Ascending aorta (tissue), 2 donors: ENCODE measurements at places on chromosomes 1 and 21. TPM values are rescaled to one million over a fixed set of nuclear protein-coding genes. Genes with fewer than 3 reads are reported as not detected.

GRCh38 chr1:65674522-65674921, 118.2 kb upstream of the PDE4B start:
- no peaks in the 10 kb centered on the region for H3K27me3 ChIP-seq
- no peak overlapping the region for H3K27ac ChIP-seq
- DNase-seq, result no peak
- no peak overlapping the region for H3K4me3 ChIP-seq

The TMEM200B gene
- total RNA-seq, result 18.5 TPM

- H3K4me3 ChIP-seq, result no peak overlapping the region
- no peak overlapping the region for H3K27ac ChIP-seq
- H3K27me3 ChIP-seq, result no peaks in the 10 kb centered on the region
- H3K36me3 ChIP-seq, result no peaks in the 10 kb centered on the region
These were observed 155.8 kb downstream of the TRABD2B start for GRCh38 chr1:47841356-47841755.

DNA sequence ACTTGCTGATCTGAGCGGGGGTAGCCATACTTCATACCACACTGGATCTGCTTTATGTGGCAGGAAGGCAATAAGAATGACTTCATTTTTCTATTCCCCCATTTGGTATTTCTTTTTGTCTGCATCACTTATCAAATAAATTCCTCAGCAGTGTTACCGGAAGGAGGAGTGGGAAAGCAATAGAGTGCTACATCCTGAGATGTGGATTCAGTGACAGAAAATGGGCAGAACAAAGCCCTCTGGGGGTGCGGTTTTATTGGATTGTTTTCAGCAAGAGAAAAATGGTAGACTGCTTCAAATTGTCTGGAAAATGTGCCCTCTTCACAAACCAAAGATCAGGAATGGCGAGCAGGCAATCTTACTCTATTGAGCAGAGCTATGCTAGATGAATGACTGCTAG, 751.9 kb upstream of the NEGR1 start:
- no peaks in the 10 kb centered on the region for H3K4me1 ChIP-seq
- H3K27ac ChIP-seq, result no peak overlapping the region
- no peaks in the 10 kb centered on the region for H3K36me3 ChIP-seq
- no peak overlapping the region for H3K4me3 ChIP-seq
- no peak for DNase-seq

GRCh38 chr1:234327577-234328164, 45.6 kb upstream of the COA6 start:
- H3K4me3 ChIP-seq, result no peak overlapping the region
- no peak for DNase-seq
- no peaks in the 10 kb centered on the region for H3K27me3 ChIP-seq
- no peaks in the 10 kb centered on the region for H3K4me1 ChIP-seq

DNA sequence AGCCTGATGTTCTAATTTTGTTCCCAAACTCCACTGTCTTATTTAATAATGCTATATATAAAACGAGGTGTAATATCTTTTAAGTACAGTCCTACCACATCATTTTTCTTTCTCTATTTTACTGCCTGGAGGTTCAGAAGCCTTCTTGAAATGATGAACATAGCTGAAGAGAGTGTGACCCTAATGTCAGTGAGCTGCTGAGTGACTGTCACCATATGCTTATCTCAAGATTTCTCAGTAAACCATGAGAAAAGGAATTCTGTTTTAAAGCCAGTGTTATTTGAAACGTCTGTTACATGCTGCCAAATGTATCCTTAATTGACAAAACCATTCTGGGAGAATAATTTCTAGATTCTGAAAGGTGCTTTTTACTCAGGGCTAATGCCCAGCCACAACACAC, 503.5 kb upstream of the TMPRSS15 start:
- H3K4me1 ChIP-seq, result no peaks in the 10 kb centered on the region
- H3K27me3 ChIP-seq, result no peaks in the 10 kb centered on the region
- H3K27ac ChIP-seq, result no peak overlapping the region
- no peak overlapping the region for H3K4me3 ChIP-seq
- H3K36me3 ChIP-seq, result no peaks in the 10 kb centered on the region

DNA sequence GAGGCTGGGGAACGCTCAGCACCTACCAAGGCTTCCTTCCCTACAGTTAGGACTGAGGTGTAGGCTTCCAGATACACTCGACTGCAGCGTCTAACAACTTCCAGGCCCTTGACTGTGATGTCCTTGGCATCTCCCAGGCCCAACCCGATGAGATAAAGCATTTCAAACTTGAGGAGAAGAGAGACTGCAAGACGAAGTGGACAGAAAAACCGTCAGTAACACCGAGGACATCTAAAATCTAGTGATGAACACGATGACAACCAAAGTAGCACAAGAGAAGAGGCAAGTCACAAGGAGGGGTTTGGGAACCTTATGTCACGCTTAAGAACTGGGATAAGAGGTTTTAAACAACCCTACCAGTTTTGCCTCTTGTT, 314 bp downstream of the DPH5 start:
- H3K27ac ChIP-seq, result peak overlapping the region; percentile 80
- no peaks in the 10 kb centered on the region for H3K36me3 ChIP-seq
- DNase-seq, result no peak
- H3K4me3 ChIP-seq, result peak overlapping the region; percentile 82
- no peaks in the 10 kb centered on the region for H3K4me1 ChIP-seq

DNA sequence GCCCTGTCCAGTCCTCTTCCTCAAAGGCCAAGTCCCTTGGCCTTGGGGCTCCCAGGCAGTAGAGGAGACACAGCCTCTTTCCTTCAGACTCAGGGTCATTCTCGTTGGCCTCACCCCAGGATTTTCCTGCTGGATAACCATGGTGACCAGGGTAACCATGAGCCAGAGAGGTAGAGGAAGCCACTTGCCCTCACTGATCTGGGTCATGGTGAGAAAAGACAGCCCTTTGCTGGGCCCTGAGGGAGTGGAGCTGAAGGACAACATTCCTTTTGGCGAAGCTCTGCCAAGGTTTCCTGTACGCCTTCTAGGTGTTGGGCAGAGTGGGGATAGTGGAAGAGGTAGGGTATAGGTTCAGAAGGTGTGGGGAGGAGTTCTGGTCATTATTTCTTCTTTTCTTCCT, 53.1 kb upstream of the WNT4 start:
- H3K4me1 ChIP-seq, result no peaks in the 10 kb centered on the region
- no peaks in the 10 kb centered on the region for H3K36me3 ChIP-seq
- H3K27ac ChIP-seq, result no peak overlapping the region
- DNase-seq, result no peak

DNA sequence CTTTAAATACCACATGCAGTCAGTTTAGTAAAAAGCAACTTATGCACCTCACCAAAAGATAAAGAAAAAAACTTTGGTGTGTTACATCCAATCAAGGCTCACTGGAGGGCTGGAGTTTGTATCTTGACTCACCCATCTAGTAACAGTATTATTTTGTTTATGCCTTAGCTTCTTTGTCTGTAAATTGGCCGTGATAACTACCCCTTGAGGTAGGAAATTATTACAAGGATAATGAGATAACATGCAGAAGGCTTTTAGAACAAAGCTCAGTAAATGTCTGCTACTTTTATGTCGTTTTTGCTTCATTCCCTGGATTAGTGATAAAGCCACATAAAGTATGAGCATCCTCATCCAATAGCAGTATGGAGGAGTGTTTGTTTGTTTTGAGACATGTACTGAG, 94.8 kb downstream of the ATP5PO start:
- DNase-seq, result no peak
- H3K27ac ChIP-seq, result no peak overlapping the region
- H3K27me3 ChIP-seq, result no peaks in the 10 kb centered on the region
- H3K4me3 ChIP-seq, result no peak overlapping the region

DNA sequence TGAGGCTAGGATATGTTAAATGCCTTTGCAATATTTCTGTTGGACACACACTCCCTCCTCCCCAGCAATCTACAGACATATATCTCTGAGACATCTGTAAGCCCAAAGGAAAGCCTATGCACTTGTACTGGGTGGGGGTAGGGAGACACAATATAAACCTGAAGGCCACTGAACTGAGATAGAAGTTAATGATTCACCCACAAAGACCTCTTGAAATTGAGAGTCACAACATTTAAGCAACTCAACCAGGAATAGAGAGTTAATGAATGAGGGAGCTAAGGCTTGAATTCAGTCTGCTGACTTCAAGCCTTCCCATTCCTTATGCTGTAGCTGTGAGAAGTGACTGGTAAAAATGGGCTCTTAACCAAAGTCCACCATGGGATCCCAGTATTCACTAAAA, 5.0 kb downstream of the OR10J1 start:
- no peaks in the 10 kb centered on the region for H3K27me3 ChIP-seq
- no peaks in the 10 kb centered on the region for H3K4me1 ChIP-seq
- no peaks in the 10 kb centered on the region for H3K36me3 ChIP-seq
- no peak for DNase-seq
- H3K27ac ChIP-seq, result no peak overlapping the region

The MAP3K7CL gene
- total RNA-seq, result 6.9 TPM

- DNase-seq, result no peak
- no peaks in the 10 kb centered on the region for H3K4me1 ChIP-seq
- H3K27ac ChIP-seq, result no peak overlapping the region
- H3K4me3 ChIP-seq, result no peak overlapping the region
- no peaks in the 10 kb centered on the region for H3K27me3 ChIP-seq
These were observed 117.8 kb downstream of the HHAT start for GRCh38 chr1:210446479-210446878.

The VTCN1 gene
- total RNA-seq, result not detected
